ENCODE measurements at places on chromosomes 7 and 10.

GRCh38 chr7:93046641-93047040 is 71.1 kb downstream of the SAMD9 start:
- no peak for DNase-seq
- no peaks in the 10 kb centered on the region for H3K27me3 ChIP-seq
- peaks cover 11% of the 10 kb centered on the region for H3K4me1 ChIP-seq

GRCh38 chr10:32417911-32418547 is 27.9 kb upstream of the CCDC7 start:
- peaks cover 8% of the 10 kb centered on the region for H3K27me3 ChIP-seq
- H3K4me3 ChIP-seq = no peak overlapping the region
- no peak overlapping the region for H3K27ac ChIP-seq
- peaks cover 6% of the 10 kb centered on the region for H3K4me1 ChIP-seq
- no peak for DNase-seq

- H3K4me3 ChIP-seq = no peak overlapping the region
- H3K36me3 ChIP-seq = no peaks in the 10 kb centered on the region
- no peak for DNase-seq
Observed at GRCh38 chr7:80403686-80404241, 108.1 kb downstream of the GNAT3 start.

- peaks cover 3% of the 10 kb centered on the region for H3K27me3 ChIP-seq
- H3K27ac ChIP-seq = no peak overlapping the region
- no peaks in the 10 kb centered on the region for H3K36me3 ChIP-seq
- no peak for DNase-seq
- no peak overlapping the region for H3K4me3 ChIP-seq
- H3K4me1 ChIP-seq = no peaks in the 10 kb centered on the region
Observed at GRCh38 chr7:144001543-144001942, 1.4 kb downstream of the OR6B1 start.

DNA sequence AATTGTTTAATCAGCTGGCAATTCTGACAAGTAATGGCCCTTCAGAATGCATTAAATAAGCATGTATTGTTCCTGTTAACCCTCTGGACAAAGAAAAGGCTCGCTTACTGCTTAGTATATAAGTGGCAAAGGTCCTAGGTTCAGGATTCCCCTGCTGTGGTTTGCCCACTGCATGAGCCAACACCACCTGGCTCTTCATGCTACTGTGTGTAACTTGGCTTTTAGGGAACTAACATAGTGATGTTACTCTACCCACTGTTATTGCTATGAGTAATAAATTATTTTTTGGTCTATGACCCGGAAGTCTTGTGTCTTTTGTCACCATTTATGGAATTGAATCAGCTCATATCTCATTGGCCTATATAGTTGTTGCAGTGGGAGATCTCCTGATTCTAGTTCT is 791.7 kb upstream of the PHF14 start:
- no peak overlapping the region for H3K4me3 ChIP-seq
- H3K27me3 ChIP-seq = no peaks in the 10 kb centered on the region
- DNase-seq = no peak
- no peak overlapping the region for H3K27ac ChIP-seq
- no peaks in the 10 kb centered on the region for H3K36me3 ChIP-seq

DNA sequence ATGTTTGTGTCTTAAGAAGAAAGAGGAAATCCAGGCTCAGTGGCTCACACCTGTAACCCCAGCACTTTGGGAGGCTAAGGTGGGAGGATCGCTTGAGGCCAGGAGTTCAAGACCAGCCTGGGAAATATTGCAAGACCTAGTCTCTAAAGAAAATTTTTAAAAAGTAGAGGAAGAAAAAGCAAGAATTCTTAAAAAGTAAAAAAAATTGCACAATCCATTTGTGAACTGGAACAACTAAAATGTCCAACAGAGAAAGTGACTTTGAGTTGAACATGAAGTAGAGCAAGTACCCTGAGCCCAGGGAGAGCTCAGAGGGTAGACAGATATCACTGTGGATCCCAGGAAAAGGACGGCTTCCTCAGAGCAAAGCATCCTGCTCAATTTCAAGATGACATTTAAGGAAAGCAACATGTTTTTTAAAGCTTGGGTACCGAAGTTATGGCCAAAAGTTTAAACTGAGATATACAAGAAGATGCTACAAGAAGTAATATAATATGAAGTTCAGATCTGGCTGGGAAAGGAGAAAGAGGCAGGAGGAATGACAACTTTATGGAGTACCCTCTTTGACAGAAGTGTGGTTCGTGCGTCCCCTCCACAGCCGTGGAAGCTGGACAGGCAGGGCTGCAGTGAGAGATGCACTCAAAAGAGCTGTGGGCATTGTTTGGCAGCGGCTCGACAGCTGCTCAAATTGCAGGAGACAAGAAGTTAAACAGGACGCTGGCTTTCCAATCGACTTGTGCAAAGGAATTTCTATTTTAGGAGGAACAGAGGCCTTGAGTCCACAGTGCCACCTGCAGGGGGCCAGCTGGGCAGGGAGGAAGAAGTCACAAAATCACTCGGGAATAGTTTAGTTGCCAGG is 201.3 kb downstream of the JCAD start:
- H3K36me3 ChIP-seq = no peaks in the 10 kb centered on the region
- H3K4me1 ChIP-seq = no peaks in the 10 kb centered on the region
- no peak overlapping the region for H3K4me3 ChIP-seq
- no peak overlapping the region for H3K27ac ChIP-seq

- peaks cover 4% of the 10 kb centered on the region for H3K4me1 ChIP-seq
- DNase-seq = peak; percentile 11
- no peak overlapping the region for H3K27ac ChIP-seq
Observed at GRCh38 chr7:131945313-131945911, 389.0 kb upstream of the PODXL start.

DNA sequence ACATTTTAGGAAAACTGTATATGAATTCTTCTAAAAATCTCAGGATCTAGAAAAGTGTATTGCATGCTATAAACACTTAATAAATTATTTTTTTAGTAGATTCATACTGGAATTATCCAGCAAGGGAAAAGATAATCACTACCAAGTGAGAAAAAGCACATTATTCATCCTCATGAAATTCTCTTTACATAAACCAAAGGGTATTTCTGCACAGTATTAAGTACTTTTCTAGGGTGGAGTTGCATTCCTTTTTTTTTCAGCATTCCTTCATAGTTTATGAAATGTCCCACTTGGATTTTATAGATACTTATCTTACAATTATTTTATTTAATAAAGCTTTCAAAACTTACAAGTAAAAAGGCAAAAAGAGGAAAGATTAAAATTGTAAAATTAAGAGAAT is 403.3 kb downstream of the HGF start:
- no peak overlapping the region for H3K27ac ChIP-seq
- no peak for DNase-seq
- no peaks in the 10 kb centered on the region for H3K4me1 ChIP-seq
- H3K36me3 ChIP-seq = no peaks in the 10 kb centered on the region

DNA sequence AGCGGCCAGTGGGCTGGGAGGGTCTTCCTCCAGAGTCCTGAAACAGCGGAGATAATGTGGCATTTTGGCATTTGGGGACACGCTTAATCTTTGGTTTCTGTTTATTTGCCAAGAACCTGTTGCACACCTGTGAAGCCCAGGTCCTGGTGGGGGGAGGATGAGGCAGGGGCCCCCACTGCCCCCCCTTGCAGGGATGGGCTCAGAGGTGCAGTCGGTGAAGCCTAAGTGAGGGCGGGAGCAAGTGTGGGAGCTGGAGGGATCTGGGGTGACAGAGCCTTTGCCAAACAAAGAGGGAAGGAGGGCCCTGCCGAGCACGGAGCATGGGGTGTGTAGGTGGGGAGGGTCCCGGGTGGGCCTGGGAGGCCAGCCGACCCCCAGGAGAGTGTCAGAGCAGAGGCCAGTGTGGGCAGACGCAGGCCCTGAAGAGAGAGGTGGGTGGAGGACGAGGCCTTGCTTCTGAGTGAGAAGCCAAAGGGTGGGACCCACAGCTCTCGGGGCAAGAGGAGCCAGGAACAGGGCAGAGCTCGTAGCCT is 62.1 kb upstream of the ADGRA1 start:
- no peak overlapping the region for H3K27ac ChIP-seq
- H3K4me1 ChIP-seq = no peaks in the 10 kb centered on the region
- H3K4me3 ChIP-seq = no peak overlapping the region
- H3K27me3 ChIP-seq = no peaks in the 10 kb centered on the region
- no peak for DNase-seq

DNA sequence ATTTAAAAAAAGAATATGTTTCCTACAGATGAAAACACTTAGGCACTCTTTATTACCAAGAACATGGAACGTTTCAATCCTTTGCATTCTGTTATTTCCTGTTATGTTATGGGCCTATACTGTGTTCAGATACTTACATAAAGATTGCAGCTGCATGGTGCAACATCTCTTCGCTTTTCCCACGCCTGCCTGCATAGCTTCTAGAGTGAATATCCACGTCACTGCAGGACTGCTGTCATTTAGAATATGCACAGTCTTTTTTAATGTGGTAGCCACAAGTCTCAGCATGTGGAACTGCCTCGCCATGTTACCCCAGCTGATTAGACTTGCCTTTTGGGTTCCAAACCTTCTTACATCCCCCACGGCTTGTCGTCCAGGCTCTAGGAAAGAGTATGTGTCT is 69.6 kb upstream of the GATA3 start:
- no peak overlapping the region for H3K4me3 ChIP-seq
- peaks cover 1% of the 10 kb centered on the region for H3K4me1 ChIP-seq
- no peak overlapping the region for H3K27ac ChIP-seq
- H3K36me3 ChIP-seq = peaks cover 6% of the 10 kb centered on the region
- DNase-seq = no peak

GRCh38 chr7:120949998-120950538 is 509 bp upstream of the ING3 start:
- DNase-seq = no peak
- H3K4me3 ChIP-seq = peak overlapping the region; percentile 91
- peaks cover 9% of the 10 kb centered on the region for H3K27me3 ChIP-seq
- peaks cover 29% of the 10 kb centered on the region for H3K36me3 ChIP-seq
- peak overlapping the region; percentile 97 for H3K27ac ChIP-seq
- H3K4me1 ChIP-seq = peaks cover 20% of the 10 kb centered on the region

DNA sequence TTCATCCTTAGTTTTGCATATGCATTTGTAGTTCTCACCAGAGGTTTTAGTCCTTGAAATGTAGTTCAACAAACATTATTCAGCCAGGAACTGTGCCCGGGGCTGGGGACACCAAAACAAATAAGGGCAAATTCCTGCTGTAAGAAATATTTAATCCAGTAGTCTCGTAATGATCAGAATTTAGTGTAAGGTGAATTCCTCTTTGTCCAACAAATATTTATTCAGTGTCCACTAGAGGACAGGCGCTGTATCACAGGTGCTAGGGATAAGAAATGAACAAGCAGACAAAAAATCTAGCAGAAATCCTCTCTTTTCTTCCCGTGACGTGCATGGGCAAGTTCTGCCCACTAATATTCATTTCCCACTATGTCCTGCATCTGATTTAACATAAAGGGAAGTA is 17.6 kb downstream of the LGI1 start:
- H3K4me1 ChIP-seq = no peaks in the 10 kb centered on the region
- peaks cover 9% of the 10 kb centered on the region for H3K27me3 ChIP-seq
- H3K4me3 ChIP-seq = no peak overlapping the region
- no peak overlapping the region for H3K27ac ChIP-seq
- H3K36me3 ChIP-seq = no peaks in the 10 kb centered on the region
- DNase-seq = no peak

GRCh38 chr7:90239050-90239449 is 5.9 kb upstream of the CFAP69 start:
- no peaks in the 10 kb centered on the region for H3K4me1 ChIP-seq
- peaks cover 25% of the 10 kb centered on the region for H3K27me3 ChIP-seq
- DNase-seq = no peak
- no peaks in the 10 kb centered on the region for H3K36me3 ChIP-seq
- H3K4me3 ChIP-seq = no peak overlapping the region

- H3K27ac ChIP-seq = no peak overlapping the region
- no peak overlapping the region for H3K4me3 ChIP-seq
- no peaks in the 10 kb centered on the region for H3K27me3 ChIP-seq
- no peaks in the 10 kb centered on the region for H3K4me1 ChIP-seq
Observed at GRCh38 chr7:83976302-83976701, 218.3 kb downstream of the SEMA3A start.

- peaks cover 6% of the 10 kb centered on the region for H3K27me3 ChIP-seq
- no peak overlapping the region for H3K4me3 ChIP-seq
- H3K36me3 ChIP-seq = no peaks in the 10 kb centered on the region
- no peak overlapping the region for H3K27ac ChIP-seq
- DNase-seq = no peak
- no peaks in the 10 kb centered on the region for H3K4me1 ChIP-seq
Observed at GRCh38 chr10:44397476-44398225, 12.8 kb upstream of the CXCL12 start.

GRCh38 chr10:8380833-8381496 is 326.5 kb downstream of the GATA3 start:
- H3K4me3 ChIP-seq = no peak overlapping the region
- H3K27ac ChIP-seq = peak overlapping the region; percentile 20
- DNase-seq = no peak
- peaks cover 28% of the 10 kb centered on the region for H3K4me1 ChIP-seq

- H3K4me1 ChIP-seq = peaks cover 10% of the 10 kb centered on the region
- H3K4me3 ChIP-seq = no peak overlapping the region
- H3K27ac ChIP-seq = no peak overlapping the region
- DNase-seq = no peak
- no peaks in the 10 kb centered on the region for H3K27me3 ChIP-seq
- no peaks in the 10 kb centered on the region for H3K36me3 ChIP-seq
Observed at GRCh38 chr10:132381741-132382140, 15.3 kb upstream of the PWWP2B start.

DNA sequence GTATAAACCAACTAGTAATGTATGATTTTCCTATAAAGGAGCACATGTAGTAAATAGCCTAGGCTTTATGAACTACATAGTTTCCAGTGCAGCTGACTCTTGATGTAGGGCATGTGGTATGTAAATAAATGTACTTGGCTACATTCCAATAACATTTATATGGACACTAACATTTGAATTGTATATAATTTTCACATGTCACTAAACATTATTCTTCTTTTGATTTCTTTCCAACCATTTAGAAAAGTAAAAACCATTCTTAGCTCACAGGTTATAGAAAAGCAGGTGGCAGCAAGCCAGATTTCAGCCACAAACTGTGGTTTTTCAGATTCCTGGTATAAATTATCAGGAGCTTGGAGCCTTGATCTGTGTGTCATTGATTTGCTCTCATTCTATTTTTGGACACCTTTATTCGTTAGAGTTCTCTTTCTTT is 1182.0 kb downstream of the CNTNAP2 start:
- no peaks in the 10 kb centered on the region for H3K27me3 ChIP-seq
- no peak overlapping the region for H3K27ac ChIP-seq
- DNase-seq = no peak
- H3K4me1 ChIP-seq = no peaks in the 10 kb centered on the region
- H3K36me3 ChIP-seq = no peaks in the 10 kb centered on the region

- no peaks in the 10 kb centered on the region for H3K36me3 ChIP-seq
- peaks cover 23% of the 10 kb centered on the region for H3K27me3 ChIP-seq
- no peak for DNase-seq
- peaks cover 6% of the 10 kb centered on the region for H3K4me1 ChIP-seq
- no peak overlapping the region for H3K27ac ChIP-seq
Observed at GRCh38 chr10:25078658-25079431, 62.4 kb downstream of the THNSL1 start.

GRCh38 chr7:132575419-132575981 is 770 bp downstream of the PLXNA4 start:
- H3K36me3 ChIP-seq = no peaks in the 10 kb centered on the region
- H3K4me3 ChIP-seq = peak overlapping the region; percentile 47
- peaks cover 79% of the 10 kb centered on the region for H3K27me3 ChIP-seq
- H3K27ac ChIP-seq = no peak overlapping the region
- no peak for DNase-seq

- H3K27me3 ChIP-seq = no peaks in the 10 kb centered on the region
- H3K4me1 ChIP-seq = no peaks in the 10 kb centered on the region
- H3K36me3 ChIP-seq = no peaks in the 10 kb centered on the region
- no peak overlapping the region for H3K27ac ChIP-seq
Observed at GRCh38 chr7:153457746-153458145, 594.5 kb upstream of the DPP6 start.

GRCh38 chr7:68408873-68409272 is 1189.4 kb upstream of the AUTS2 start:
- DNase-seq = no peak
- H3K36me3 ChIP-seq = no peaks in the 10 kb centered on the region
- H3K27me3 ChIP-seq = no peaks in the 10 kb centered on the region
- no peaks in the 10 kb centered on the region for H3K4me1 ChIP-seq
- no peak overlapping the region for H3K4me3 ChIP-seq
- H3K27ac ChIP-seq = no peak overlapping the region
